NCI-H1105 (cell line): ENCODE measurements at places on chromosomes 6 and 20.

GRCh38 chr6:50285735-50286134, 236.0 kb upstream of the DEFB112 start:
- no peak for DNase-seq

DNA sequence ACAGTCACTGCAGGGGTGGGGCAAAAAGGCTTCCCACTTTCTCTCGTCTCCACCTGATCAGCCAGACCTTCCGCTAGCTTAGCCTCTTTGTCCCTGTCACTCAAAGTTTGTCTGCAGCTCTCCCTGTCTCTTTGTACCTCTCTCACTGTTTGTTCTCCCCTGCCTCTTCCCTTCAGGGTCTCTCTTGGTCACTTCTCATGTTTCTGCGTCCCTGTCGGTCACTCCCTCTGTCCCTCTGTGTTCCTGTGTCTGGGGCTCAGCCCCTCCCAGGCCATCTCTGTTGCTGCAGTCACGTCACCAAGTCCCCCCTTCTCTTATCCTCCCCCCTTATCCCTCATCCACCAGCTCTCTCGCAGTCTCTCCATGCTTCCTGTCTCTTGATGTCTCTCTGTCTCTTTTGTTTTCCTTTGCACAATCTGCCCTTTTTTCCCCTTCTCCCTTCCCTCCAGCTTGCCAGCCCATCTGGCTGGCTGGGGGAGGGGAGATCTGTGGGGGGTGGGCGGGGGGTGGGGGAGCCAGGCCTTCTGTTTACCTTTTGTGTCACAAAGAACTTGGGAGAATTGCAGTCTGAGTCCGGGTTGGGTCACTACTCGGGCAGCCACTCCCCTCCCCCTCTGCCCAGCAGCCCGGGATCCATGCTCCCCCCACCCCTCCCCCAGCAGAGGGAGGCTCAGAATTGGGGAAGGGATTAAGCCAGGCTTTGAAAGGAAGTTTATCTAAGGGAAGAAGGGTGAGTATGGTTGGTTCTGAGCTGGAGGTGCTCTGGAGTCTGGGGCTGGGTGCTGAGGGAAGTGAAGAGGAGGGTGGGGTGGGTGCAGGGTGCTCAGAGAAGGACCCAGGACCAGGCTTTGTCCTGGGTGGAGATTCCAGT, 32.3 kb downstream of the FOXP4 start:
- no peak for DNase-seq

DNA sequence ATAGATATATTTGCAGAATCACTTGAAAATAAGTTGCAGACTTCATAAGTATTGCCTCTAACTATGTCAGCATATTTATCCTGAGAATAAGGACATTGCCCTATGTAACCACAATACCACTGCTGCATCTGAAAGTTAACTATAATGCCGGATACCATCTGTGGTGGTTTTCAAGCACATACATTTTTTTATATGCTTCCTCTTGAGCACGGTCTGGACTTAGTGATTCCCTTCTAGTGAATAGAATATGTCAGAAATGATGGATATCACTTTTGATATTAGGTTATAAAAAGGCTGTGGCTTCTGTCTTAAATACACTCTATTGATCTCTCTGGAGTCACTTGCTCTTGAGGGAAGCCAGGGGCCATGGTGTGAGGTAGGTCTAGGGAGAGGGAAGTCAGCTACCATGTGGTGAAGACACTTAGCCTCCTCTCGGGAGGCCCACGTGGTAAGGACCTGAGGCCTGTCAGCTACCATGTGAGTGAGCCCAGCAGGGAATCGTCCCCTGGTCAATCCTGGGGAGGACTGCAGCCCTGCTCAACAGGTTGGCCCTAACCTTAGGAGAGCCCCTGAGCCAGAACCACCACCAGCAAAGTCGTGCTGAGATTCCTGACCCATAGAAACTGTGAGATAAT, 57.5 kb downstream of the CCDC170 start:
- DNase-seq: no peak

GRCh38 chr20:10949930-10950783, 276.4 kb upstream of the JAG1 start:
- DNase-seq: no peak

DNA sequence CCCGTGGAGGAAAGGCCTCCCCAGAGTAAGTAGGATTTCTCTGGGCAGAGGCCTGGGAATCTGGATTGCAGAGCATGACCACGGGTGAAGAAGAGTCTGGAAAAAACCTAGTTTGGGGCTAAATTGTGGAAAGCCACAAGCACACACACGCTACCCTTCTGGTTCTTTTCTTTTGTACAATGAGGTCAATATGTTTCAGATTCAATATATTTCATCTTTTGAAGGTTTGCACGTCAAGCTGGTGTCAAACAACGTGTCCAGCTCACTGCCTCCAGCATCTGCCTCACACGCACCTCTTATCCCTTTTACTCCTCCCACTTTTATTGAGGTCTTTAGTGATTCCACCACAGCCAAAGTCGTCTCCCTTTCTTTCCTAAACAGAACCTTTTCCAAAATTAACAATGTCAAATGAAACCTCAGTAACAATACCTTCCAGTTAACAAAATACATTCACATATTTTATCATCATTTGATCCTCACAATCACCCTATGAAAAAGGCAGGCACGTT, 773 bp upstream of the EPB41L2 start:
- no peak for DNase-seq

- no peak for DNase-seq
Observed at GRCh38 chr6:51398793-51399192, 580.1 kb downstream of the TFAP2B start.

DNA sequence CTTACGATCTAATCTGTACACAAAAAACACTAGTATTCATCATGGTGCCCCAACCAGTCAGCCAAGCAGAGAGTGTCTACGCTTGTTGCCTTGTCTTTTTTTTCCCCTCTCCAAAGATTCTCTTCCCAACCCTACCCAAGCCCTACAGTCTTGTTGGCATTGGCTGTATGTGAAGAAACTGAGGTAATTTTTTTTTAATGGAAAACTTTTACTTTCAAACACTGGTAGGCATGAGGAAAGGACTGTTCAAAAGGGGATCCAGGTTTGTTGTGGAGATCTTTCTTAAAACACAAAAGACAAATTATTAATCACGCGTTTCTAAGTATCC, 89.2 kb upstream of the PRSS16 start:
- no peak for DNase-seq

DNA sequence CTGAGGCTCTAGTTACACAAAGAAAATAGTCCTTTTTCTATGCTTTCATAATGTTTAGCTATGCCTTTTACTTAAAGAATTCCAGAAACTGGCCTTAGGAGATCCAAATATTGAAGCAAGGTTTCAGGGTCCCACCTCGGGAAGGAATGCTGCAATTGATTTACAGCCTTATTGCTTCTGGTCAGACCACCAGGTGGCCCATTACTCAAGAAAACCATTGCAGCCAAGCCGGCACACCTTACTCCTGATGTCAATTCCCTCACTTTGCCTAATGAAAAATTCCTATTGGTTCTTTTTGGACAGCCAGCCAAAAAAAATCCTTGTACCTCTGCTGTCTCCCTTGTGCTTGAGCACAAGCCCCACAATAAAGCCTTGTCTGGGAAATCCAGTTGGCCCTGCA, 173.9 kb downstream of the LMBRD1 start:
- no peak for DNase-seq

DNA sequence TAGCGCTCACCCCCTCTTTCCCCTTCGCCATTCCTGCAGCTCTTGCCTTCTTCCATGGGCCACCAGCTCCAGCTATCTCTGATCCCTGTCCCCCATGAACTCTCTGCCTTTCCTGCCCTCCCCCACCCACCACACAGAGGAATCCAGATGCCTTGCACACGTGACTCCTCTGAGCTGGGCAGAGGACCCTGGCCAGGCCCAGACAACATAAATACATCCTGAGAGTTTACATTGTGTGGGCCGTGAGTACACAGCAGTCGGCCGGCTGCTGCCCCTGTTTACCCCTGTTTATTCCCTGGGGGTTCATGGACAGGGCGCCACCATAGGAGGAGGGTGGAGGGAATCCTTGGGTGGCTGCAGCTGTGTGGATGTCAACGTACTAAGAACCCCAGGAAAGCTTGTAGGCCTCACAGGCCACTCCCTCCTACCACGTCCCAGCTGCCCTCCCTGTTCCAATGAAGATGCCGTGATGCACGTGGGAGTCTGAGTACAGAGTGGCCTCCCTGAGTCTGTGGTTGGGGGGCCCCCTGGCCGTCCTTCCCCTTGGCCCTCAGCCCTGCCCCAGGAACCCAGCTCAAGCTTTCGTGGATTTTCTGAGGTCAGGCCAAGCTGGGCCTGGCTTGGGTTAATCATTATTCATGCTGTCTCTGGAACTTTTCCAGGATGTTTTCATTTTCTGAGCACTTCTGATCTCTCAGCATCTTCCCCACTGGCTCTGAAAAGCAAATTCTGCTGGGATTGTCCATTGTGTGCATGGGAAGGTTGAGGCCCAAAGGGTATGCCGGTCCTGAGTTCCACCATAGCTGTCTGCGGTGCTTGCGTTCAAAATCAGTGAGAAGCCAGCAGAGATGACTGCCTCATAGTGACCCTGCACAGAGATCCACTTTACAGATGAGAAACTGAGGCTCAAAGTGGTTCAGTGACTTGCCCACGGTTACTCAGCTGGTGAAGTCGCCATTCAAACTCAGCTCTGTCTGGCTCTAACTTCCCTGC, 136.3 kb downstream of the MRPL14 start:
- DNase-seq: no peak

GRCh38 chr6:51350308-51350904, 531.7 kb downstream of the TFAP2B start:
- no peak for DNase-seq

DNA sequence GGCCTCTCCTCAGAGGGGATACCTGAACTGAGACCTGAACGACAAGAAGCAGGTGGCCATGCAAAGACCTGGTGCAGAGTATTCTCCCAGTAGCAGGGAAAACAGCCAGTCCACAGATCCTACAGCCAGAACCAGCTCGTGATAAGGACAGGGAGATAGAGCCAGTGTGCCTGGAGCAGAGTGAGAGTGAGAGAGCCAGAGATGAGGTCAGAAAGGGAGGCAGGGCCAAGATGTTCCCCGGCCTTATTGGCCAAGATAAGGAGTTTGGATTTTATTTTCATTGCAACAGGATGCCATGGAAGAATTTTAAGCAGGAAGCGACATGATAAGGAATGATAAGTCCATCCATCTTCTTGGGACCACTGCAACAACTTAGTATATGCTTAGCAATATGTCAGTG, 111.8 kb downstream of the UBE3D start:
- DNase-seq: no peak

- no peak for DNase-seq
Observed at GRCh38 chr20:56060486-56060885, 55.2 kb upstream of the CBLN4 start.

DNA sequence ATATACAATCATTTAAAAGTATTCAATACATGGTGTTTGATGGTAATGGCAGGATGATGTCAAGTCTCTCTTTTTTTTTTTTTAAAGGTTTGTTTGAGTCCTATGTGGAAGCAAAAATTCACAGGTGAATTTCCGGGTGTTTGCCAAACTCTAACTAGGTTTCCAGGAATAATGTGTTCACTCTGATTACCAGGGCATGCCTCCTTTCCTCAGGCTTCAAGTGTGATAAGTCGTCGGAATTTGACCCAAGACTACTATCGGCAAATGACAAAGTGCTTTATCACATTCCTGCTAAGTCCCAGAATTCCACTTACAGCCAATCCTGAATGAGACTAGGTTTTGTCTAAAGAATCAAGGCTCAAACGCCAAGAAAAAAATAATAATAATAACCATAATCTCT, 7.3 kb downstream of the OARD1 start:
- no peak for DNase-seq

GRCh38 chr6:2810092-2810671, 31.5 kb downstream of the SERPINB1 start:
- DNase-seq: no peak

DNA sequence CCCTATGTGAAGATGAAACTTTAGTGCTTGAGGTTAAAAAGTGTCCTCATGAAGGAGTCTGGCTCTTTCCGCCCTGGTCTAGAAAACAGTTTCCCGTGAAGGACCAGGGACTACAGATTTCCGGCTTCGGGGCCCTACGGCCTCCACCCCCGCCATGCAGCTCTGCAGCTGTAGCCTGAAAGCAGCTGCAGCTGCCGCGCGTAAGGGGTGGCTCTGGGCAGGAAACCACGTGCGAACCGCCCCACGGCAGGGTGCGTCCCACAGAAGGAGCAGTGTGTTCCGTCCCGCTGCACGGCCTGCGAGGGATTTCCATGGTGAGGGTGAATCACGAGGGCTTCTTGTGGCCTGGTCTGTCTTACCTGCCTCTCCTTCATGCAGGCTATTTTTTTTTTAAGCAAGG, 117.0 kb downstream of the ERMARD start:
- no peak for DNase-seq

- peak; percentile 12 for DNase-seq
Observed at GRCh38 chr6:129351807-129352206, 358.2 kb downstream of the ARHGAP18 start.

DNA sequence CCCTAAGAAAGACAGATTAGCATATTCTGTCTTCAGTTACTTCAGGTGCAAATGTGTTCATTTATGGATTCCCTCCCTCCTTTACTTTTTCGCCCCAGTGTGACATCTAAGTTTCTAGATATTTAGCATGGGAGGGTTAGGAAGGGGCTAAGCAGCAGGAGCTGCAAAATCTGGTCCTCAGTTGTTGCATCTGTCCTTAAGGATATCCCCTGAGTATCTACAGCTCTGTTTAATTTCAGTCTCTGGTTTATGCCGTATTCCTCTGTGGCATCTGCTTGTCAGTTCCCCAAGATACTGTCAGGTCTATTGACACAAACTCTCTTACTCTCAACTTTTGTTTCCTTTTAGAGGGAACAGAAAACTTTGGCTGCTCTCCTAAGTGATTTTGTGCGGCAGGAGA, 754.6 kb upstream of the MAP3K7 start:
- DNase-seq: no peak

DNA sequence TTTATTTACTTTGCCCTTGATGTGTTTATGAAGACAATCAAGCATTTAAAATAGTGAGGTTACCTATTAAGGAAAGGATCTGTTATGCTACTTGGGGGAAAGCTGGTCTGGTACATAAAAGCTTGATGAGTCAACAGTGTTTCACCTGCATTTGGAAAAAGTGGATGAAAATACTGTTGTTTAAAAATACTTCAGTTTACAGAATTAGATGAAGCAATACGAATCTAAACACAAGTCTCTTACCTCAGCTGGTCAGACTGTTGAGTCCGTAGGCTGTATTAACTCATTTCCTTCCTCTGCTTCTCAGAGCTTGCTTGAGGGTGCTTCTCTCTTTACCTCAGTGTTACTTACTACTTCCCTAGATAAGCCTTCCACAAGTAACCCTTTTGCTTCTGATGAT, 36.1 kb downstream of the NKX2-4 start:
- DNase-seq: no peak

- DNase-seq: no peak
Observed at GRCh38 chr6:134176264-134176975, 124.0 kb upstream of the SLC2A12 start.

DNA sequence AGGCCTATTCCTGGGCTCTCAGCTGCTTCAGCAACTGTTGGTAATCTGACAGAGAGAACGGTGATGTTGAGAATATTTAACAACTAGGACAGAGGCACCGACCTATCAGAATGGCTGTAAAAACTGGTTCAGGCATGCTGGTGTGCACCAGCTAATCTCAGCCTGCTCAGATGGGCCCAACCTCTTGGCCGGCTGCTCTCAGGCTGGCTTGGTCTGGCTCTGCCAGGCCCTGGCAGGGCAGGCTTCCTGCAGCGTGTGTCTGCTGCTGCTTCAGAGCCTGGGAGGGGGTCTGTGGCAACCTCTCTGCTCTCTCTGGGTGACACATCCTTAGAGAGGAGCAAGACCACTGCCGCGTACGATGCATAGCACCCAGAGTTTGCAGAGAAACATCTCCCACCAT, 4.8 kb downstream of the SLC2A12 start:
- DNase-seq: no peak
